ENCODE measurements at places on chromosomes 12 and 14.

DNA sequence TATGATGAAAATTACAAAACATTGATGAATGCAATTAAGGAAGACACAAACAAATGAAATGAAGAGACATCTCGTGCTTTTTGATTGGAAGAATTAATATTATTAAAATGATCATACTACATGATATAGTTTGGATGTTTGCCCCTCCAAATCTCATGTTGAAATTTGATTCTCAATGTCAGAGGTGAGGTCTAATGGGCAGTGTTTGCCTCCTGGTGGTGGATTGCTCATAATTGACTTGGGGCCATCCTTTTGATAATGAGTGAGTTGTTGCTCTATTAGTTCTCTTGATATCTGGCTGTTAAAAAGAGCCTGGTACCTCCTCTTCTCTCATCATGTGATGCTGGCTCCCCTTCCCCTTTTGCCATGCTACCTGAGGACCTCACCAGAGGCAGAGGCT, 56.7 kb downstream of the CD163L1 start:
- DNase-seq: no peak

- no peak for DNase-seq
Measured at GRCh38 chr14:104924421-104925213, at the start of gene PLD4. PLD4 (plus strand) TSS chr14:104924879; CDS start chr14:104927141, 2,262 bp downstream.

GRCh38 chr12:128844031-128844635, 9.1 kb upstream of the GLT1D1 start:
- DNase-seq: peak; percentile 24

- no peak for DNase-seq
Measured at GRCh38 chr14:75539561-75540478, 17.6 kb downstream of the BATF start.

GRCh38 chr12:124007826-124008570, 35.0 kb downstream of the ZNF664 start:
- DNase-seq: no peak

GRCh38 chr14:64955297-64955696, 12.8 kb upstream of the GPX2 start:
- no peak for DNase-seq

DNA sequence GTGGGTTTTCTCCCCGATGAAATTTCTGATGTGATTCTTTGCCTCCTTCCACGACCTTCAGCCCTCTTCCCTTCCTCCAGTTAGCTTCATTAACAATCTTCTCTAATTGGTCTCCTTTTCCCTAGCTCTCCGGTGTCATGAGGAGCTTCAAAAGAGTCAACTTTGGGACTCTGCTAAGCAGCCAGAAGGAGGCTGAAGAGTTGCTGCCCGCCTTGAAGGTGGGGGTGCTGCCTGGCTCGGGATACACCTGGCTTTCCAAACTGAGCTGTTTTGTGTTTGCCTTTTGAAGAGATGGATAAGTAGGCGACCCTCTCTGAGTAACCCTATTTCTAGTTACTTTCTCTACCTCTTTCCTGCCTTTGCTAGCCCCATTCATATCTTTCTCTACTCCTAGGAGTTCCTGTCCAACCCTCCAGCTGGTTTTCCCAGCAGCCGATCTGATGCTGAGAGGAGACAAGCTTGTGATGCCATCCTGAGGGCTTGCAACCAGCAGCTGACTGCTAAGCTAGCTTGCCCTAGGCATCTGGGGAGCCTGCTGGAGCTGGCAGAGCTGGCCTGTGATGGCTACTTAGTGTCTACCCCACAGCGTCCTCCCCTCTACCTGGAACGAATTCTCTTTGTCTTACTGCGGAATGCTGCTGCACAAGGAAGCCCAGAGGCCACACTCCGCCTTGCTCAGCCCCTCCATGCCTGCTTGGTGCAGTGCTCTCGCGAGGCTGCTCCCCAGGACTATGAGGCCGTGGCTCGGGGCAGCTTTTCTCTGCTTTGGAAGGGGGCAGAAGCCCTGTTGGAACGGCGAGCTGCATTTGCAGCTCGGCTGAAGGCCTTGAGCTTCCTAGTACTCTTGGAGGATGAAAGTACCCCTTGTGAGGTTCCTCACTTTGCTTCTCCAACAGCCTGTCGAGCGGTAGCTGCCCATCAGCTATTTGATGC, 797 bp downstream of the ESPL1 start:
- no peak for DNase-seq

DNA sequence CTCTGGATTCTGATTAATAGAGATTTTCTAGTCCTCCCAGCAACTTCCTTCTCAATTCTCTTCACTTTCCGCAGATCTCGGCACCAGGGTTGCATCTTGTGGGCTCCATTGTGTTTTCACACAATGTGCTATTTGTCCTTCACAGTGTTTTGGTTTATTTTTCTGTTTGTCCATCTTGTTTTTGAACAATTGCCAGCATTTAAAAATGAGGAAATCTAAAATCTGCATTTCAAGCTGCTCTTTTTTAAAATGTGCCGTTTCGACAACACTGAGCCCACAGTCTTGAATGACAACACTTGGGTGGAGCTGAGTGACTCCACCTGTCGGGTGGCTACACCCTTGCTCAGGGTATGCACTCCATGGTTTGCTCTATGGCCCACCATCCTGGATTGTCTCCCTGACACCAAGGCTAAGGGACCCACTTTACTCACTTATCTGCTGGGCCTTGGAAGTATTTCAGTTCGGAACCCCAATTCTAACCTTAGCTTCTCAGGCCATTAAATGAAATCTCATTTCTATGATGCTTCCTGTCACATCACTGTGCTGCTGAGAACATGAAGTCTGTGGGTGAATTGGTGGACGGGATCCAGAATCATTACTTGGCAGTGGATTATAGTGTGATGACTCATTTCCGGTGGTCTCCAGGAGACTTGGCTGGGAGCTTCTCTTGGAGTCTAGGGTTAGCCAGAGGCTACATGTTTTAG, 3.4 kb upstream of the MYRFL start:
- no peak for DNase-seq

DNA sequence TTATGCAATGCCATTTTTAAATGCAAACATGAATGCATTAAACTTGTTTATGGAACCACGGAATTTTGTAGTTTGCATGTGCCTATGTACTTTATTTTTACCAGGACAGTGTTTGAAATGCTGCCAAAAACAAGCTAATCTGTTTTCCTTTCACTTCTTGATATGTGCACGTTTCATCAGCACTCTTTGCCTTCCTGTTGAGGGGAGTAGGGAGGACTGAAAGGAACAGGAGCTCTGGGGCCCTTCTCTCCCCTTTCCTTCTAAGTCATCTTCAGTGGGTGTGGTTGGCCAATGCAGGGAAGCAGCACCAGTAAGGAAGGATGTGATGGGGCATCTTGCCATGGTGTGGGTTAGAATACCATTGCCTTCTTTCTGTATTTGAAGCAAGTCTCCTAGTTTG, 12.1 kb upstream of the PPP4R4 start:
- DNase-seq: no peak

GRCh38 chr14:92934196-92935085, 11.5 kb downstream of the CHGA start:
- no peak for DNase-seq
